ENCODE measurements at places on chromosomes 11 and 22.
A peak's percentile ranks its signal among the peaks of the same experiment; 100 is the strongest.

DNA sequence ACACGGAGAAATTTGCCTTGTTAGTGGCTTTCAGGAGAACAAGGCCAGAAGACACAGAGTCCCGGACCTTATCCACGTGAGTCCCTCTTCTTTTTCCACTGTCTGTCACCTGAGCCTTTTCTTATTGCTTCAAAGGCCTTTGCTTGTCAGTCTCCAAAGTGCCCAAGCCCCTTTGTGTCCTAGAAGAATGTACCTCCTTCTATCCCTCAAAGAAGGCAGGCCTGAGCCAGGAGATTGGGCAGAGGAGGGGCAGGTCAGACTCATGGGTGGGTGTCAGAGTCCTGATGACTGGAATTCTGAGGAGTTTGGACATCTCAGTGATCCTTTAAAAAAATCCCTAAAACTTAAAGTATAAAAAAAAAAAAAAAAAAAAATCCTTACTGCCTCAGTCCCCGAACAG lies 299.6 kb upstream of the NCAM1 start:
- DNase-seq: no peak

GRCh38 chr11:126929179-126930061 lies 71.2 kb downstream of the KIRREL3 start:
- no peak for DNase-seq

DNA sequence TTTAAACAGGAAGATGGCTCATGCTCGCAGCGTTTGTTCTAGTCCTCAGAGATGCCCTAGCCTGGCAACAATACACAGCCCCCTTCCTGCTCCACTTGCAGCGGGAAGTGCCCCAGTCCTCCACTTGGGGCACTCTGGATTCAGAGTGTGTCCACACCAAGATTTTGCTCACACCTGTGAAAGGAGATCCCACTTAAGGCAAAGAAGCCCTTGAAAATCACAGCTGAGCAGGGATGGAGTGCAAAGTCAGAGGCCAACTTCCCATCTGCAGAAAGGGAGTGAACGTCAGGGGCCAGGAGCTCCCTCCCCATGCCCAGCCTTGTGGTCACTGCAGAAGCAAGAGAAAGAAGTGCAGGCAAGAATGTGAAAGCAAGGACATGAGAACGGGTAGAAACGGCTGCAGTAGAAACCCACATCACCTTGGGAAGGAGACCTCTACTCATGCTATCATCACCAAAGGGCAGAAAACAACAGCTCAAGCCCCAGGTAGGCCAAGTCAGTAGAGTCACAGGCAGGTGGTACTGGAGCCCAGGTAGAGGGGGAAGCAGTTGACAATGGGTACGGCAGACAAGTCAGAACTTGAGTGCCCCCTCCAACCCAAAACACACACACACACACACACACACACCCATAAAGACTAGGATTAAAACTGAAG lies 157.4 kb downstream of the BUD13 start:
- no peak for DNase-seq

GRCh38 chr11:35107861-35108260 lies 31.1 kb upstream of the CD44 start:
- no peak for DNase-seq

GRCh38 chr11:12840871-12841660 lies 166.8 kb downstream of the TEAD1 start:
- peak; percentile 45 for DNase-seq

DNA sequence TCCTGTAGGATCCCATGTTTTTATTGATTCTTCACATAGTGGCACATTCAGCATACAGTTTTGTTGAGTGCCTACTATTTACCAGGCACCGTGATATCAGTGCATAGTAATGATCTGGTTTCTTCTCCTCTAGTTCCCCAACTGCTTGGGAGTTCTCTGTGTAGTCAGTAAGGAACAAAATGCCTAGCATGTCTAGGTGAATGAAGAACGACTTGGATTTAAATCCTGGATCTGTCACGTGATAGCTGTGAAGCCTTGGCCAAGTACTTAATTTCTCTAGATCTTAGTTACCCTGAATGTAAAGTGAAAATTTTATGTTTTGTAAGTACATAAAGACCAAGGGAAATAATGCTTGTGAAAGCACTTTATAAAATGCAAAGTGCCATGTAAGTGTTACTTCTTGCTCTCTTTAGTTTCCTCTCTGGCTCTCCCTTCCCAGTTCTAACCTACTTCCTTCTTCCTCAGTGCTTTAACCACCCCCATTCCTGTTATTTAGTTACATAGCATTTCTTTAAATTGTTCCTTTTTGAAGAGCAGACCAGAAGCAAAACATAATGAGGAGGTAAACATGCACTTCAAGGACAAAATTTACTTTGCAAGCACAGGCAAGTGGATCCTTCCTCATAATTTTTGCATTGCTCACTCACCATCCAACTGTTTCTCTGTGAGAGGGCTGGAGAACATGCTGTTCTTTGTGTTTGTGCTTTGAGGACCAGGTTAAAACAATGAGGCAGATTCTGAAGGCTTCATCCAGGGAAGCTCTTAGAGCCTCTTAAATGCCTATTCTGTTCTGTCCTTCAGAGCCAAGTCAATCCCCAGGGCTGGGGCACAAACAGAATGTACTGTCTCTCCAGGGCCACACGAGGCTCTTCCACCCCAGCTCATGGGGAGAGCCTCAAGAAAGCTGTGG lies 353.9 kb upstream of the TENM4 start:
- DNase-seq: peak; percentile 14

DNA sequence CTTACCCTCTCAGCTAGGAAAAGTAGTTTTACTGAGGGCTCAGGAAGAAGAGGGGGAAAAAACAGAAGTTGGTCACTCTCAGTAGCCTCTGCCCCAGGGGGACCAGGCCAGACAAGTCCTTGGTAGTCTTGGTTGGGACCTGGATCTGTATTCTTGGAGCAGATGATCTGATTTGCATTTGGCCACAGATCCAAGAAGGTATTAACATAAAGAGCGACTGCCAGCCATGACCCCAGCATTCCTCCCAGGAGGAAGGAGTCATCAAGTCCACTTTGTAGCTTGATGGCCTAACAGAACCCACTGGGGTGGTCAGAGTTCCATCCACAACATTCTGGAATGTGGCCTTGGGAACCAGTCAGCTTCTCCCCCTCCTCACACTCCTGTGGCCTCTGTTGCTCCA lies 6.0 kb upstream of the LRRC10B start:
- DNase-seq: no peak

DNA sequence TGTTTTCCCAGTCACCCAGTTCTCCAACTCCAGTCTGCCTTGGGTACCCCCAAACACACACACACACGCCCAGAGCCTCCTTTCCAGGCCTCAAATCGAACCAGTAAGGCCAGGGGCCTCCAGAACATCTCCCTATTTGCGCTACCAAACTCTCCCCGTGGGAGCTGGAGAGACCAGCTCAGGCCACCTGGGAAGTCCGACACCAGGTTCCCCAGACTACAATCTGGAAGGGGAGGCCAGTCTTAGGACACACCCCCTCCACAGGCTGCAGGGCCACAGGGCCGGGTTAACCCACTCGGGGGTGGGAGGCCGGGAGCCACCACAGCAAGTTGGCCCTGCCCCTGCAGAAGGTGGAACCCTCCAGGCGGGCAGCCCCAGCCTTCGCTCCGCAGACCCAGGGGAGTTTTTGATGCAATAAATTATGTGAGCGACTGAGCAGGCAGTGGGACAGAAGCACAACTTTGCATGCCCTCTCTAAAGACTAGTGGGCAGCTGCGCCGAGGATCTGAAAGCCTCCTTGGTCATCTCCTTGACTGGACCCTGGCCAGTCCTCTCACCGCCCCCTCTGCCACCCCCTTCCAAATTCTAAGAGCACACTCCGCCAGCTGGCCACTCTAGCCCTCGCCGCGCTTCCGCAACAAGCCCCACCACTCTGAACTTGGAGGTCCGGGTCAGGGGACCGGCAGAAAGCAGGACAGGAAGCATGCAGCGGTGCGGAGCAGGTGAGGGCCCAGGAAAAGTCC lies 2.8 kb downstream of the IGF2 start:
- DNase-seq: no peak

DNA sequence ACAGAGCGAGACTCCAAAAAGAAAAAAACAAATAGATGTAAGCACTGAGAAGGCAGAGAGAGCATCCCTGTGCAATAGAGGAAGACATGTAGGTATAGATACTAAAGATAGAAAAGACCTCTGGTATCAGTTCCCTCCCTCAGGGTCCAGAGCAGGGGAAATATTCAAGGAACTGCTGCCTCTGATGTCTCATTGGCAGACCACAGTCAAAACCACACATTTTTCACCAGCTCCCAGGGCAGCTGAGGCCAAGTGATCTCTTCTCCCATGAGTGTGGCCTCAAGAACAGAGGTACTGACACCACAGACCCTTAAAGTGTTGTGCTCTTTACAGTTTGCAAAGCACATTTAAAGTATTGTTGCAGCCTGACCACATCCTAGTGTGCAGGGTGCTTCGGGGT lies 288.5 kb downstream of the NTM start:
- no peak for DNase-seq

DNA sequence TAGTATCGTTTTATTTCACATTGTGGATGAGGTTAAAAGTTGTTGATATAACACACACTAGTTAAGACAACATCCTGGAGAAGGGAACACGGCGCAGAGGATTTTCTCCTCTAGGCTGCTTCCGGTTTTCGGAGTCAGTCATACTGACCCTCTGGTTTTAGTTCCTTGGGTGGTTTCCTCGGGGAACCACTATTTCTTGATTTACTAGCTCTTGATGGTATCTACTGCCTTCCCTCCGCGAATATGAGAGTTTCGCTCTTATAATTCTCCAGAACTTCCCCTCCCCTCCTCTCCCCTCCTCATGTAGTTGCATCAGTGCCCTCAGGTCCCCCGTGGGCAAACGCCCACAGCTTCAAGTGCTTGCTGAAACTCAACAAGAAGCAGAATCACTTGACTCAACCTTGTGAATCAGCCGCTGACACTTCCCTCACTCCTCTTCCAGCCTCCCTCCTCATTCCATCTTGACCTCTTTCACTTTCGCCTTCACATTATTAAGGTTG lies 15.9 kb upstream of the APOBEC3A start:
- DNase-seq: no peak

DNA sequence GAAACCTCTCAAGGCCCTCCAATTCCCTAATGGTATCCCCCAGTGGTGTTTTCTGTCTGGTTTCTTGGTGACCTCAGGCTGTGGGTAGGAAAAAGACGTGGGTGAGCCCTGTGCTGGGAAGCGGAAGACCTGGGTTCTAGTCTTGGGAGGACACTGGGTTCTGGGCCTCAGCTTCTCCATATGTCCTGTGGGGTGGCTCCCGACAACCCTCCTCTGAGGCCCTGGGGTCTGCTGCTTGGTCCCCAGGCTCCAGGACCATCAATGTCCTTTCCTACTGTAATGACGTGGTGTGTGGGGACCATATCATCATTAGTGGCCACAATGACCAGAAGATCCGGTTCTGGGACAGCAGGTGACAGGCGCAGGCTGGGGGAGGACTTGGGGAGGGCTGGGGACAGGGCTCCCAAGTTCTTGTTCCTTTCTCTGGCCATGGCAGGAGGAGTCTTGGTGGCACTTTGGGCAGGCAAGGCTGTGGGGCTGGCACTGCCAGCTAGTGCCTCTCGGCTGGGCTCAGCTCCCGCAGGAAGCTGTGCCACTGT lies 12.8 kb downstream of the ATG16L2 start:
- no peak for DNase-seq

GRCh38 chr22:38026130-38027111 lies 30.8 kb upstream of the PICK1 start:
- DNase-seq: no peak

- no peak for DNase-seq
These were observed 30.8 kb downstream of the CD44 start for GRCh38 chr11:35169754-35170153.

DNA sequence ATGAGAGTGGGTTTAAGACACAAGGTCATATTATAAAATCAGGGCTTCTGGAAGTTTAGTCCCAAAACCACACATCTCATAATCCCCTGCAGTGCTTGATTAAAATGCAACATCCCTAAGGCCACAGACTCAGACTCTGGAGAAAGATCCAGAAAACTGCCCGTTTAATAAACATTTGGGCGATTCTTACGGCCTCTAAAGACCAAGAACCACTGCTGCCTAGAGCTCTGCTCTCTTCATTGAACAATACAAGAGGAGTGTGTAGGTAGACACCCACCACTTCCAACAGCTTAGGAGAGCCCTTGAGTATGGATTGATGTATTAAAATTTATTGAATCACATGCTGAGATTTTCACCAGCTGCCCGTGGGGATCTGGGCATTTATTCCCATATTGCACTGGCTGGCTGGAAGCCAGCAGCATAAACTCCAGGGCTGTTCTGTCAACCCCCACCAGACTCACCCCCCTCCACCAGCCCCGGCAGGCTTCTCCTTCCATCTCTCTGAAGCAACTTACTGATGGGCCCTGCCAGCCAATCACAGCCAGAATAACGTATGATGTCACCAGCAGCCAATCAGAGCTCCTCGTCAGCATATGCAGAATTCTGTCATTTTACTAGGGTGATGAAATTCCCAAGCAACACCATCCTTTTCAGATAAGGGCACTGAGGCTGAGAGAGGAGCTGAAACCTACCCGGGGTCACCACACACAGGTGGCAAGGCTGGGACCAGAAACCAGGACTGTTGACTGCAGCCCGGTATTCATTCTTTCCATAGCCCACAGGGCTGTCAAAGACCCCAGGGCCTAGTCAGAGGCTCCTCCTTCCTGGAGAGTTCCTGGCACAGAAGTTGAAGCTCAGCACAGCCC lies 749 bp upstream of the BEST1 start:
- peak; percentile 74 for DNase-seq

DNA sequence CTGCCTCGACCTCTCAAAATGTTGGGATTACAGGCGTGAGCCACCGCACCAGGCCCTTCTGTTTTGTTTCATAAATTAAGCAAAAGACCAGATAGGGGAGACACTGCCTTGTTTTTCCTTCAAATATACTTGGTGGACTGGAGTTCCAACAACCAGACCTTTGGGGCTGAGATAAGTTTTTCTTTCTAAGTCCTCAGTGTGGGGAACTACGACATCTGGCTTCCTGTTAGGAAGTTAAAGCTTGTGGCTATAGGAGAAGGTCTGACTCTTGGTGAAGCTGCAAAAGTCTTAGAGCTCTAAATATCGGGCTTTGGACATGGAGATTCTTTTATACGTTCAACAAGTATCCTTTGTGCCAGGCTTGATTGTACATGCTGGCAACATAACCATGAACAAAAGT lies 64.1 kb upstream of the EED start:
- DNase-seq: no peak

DNA sequence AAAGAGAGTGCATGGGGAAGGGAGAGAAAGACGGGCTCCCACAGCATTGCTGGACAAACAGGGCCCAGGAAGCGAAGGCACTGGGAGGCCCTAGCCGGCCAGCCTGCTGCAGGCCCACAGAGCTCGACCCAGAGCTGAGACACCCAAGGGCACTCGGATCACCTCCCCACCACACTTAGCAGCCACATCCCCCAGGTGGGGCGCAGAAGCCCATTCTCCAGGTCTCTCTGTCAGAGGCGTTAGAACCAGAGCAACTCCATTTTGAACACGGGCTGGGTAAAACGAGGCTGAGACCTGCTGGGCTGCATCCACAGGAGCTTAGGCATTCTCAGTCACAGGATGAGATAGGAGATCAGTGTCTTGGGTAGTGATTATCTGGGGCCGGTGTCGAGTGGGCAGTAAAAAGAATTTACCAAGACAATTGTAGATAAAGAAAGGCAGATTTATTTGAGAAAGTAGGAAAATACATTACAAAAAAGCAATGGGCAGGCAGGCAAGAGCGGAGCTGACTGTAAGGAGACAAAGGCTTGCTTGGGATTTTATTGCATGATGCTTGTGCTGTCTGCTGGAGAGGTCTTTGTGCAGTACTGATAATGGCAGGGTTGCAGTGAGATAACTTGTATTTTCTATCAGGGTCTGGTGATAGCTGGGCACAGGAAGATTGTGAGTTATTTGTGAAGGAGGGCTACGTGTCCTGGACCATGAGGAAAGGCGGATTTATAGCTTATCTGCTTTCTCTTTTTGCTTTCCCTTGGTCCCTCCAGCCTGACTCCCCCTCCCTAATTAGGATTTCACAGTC lies 13.4 kb upstream of the CAPN5 start:
- DNase-seq: no peak

All from RWPE1 (cell line).